ENCODE measurements at places on chromosomes 2 and 18.

DNA sequence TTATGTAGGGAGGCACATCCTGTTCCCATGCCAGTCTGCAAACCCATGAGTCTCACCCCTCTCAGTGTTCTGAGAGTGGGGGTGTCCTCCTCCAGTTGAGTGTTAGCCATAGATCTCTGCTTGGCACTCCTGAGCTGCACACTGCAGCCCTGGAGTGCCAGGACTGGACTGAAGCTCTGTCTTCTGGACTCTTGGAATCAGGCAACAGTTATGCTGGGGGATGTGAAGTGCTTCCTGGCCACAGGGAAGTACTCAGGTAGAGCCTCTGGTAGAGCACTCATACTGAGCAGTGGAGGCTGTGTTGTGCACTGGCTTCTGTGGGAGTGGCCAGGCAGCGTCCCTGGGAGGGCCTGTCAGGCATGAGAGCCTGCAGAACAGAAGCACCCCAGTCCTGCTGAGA, 43.0 kb downstream of the SERPINB7 start:
- DNase-seq = no peak

DNA sequence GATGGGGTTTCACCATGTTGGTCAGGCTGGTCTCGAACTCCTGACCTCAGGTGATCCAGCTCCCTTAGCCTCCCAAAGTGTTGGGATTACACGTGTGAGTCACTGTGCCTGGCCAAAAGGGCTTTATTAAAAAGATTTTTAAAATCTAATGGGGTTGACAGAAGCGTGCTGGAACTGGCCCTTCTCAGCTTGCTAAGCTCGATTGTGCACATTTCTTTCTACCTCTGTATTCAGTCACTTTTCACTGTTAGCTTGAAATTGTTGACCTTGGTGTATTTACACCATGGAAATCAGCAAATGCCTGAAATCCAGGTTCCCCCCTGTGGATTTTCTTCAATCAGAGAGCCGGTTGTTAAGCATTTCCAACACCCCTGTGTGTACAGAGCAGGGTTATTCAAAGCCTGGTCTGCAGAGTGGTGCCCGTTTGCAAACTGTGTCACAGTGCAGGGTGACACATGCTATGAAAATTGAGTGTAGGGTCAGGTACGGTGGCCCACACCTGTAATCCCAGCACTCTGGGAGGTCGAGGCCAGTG, 140.2 kb downstream of the TGIF1 start:
- DNase-seq = no peak

GRCh38 chr2:105841551-105841950, 96.8 kb downstream of the NCK2 start:
- no peak for DNase-seq

GRCh38 chr2:128196471-128196931, 105.5 kb downstream of the UGGT1 start:
- peak; percentile 19 for DNase-seq

GRCh38 chr2:134348239-134348638, 94.4 kb downstream of the MGAT5 start:
- DNase-seq = no peak

DNA sequence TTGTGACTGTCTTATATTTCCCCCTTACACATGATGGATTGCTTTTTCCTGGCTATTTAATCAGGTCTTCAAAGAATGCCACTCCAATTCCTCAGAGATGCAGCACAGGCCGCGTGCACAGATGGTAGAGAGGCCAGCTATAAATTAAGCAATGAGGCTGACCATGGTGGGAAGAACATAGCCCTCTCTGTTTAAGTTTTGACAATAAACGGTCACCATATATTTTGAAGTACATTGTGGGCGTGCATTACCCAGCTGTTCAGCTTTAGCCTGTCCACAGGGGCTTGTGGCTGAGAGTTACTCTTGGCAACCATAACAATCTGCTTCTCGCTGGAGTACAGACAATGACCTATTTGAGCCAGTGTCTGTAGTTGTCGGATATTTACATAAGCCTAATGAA, 730.8 kb downstream of the DCC start:
- DNase-seq = no peak

- DNase-seq = no peak
These were observed 15.2 kb downstream of the KCNJ3 start for GRCh38 chr2:154713675-154714074.

GRCh38 chr2:111165084-111165483, 44.4 kb downstream of the BCL2L11 start:
- DNase-seq = no peak

GRCh38 chr2:22444281-22444680, 940.7 kb upstream of the KLHL29 start:
- no peak for DNase-seq

- no peak for DNase-seq
These were observed 78.9 kb downstream of the CPS1 start for GRCh38 chr2:210635257-210635656.

DNA sequence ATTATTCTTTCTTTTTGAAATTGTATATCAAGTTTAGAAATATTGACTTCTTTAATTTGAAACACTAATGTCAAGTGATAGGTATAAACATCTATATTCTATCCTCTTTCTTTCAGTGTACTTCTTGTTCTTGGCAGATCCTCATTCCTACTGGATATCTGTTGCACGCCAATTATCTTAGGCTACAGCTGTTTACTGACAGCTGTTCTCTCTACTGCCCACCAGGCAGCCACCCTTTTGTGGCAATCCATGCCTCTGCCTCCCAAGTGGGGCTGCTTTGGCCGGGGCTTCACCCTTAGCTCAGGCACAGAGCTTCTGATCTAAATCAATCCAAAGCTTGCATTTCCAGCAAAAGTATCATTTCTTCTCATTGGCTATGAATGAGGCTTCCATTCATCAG, 50.6 kb upstream of the ITSN2 start:
- DNase-seq = no peak

DNA sequence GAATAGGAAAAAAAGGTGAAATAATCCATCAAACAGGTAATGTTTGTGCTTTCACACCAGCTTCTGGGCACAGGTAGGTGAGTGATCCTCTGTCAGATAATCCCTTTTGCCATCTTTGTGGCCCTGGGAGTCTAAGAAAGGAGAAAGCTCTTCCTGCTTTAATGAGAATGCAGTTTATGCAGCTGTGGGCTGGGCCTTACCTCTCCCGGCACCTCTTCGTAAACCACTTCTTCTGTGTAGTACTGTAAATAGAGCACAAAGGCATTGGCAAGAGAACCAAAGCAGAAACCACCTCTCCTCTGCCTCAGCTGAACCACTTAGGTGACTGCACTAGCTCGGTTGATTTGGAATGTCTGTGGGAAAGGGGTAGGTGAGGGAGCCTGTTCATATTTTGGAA, 4.9 kb downstream of the NEB start:
- no peak for DNase-seq
